Left ventricle myocardium inferior (tissue), 1 donor: ENCODE measurements at places on chromosomes 6 and 20.

DNA sequence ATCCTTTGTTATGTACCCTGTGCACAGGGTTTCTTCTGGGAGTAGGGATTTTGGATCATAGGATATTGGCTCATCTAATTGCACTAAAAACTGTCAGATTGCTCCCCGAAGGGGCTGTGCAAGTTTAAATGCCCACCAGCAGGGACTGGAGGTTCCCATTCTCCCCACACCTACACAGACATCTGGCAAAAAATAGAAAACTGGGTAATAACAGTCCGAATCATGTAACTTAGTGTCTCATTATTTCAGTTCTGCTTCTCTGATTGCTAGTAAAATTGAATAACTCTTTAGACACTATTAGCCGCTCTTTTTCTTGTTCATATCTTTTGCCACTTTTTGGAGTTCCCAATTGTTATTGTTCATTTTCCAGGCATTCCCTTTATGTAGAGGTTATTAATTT lies 5.3 kb downstream of the PSMF1 start:
- DNase-seq = no peak

- no peak for DNase-seq
Observed at GRCh38 chr6:170405311-170405975, 98.9 kb downstream of the FAM120B start.

- DNase-seq = no peak
Observed at GRCh38 chr20:24701668-24702067, 232.2 kb downstream of the SYNDIG1 start.

GRCh38 chr20:59729506-59729905 lies 125.2 kb downstream of the PHACTR3 start:
- no peak for DNase-seq

- no peak for DNase-seq
Observed at GRCh38 chr6:5507131-5507681, 245.9 kb downstream of the FARS2 start.

DNA sequence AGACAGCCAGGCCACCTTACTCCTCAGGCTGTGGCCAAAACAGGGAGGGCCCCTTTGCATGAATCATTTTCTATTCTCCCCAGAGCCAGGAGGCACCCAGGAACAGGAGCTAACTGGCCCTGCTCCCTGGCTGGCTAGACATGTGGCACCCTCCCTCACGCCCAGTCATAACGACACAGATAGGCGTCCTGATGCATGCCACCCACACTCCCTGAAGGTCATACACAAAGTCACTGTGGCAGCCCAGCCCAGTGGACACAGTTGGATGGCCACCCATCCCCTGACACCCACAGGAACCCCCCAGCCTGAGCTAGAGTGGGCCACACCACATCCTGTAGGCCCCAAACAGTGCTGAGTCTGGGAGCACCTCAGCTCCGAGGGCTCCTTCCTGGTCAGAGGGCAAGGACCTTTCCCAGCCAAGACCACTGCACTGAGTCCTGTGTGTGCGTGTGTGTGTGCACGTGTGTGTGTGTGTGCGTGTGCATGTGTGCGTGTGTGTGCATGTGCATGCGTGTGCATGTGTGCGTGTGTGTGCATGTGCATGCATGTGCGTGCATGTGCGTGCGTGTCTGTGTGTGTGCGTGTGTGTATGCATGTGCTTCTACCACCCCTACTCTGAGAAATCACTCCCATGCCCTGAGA lies 21.6 kb downstream of the TFEB start:
- no peak for DNase-seq

GRCh38 chr6:144519426-144519825 lies 234.3 kb downstream of the UTRN start:
- no peak for DNase-seq

GRCh38 chr20:5481872-5482271 lies 165.1 kb upstream of the PROKR2 start:
- no peak for DNase-seq

- DNase-seq = no peak
Observed at GRCh38 chr6:137893726-137894125, 26.7 kb downstream of the TNFAIP3 start.

- DNase-seq = no peak
Observed at GRCh38 chr20:25007491-25008305, 15.1 kb upstream of the APMAP start.

DNA sequence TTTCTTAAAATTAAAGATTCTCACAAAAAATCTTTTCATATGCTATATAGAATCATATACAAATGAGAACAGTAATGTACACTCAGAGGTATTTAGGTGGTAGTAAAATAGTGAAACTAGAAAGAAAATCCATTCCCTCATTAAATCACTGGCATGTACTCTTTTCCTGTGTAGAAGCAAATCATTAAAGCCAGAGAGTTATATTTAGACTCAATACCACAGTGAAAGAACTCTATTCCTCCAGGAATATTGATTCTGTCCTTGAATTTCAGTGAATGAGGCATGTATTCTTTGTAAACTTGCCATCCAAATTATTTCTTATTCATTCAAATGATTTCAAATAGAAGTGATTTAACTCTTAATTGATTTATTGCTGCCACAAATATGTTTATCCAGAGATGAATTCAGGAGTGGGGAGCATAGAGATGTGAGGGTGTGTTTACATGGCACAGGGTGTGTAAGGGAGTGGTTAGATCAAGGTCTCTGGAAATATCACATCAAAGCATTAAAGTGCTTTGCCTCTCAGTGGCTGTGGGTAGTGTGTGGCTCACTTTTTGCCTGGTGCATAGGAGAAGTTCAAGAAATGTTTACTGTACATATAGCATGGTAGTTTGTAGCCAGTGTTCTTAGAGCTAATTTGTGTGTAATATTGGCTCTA lies 141.2 kb downstream of the FAM83B start:
- no peak for DNase-seq

- DNase-seq = no peak
Observed at GRCh38 chr6:148507774-148508173, 165.1 kb downstream of the SASH1 start.

- DNase-seq = peak; percentile 89
Observed at GRCh38 chr20:39849664-39850063, 839.4 kb downstream of the MAFB start.

DNA sequence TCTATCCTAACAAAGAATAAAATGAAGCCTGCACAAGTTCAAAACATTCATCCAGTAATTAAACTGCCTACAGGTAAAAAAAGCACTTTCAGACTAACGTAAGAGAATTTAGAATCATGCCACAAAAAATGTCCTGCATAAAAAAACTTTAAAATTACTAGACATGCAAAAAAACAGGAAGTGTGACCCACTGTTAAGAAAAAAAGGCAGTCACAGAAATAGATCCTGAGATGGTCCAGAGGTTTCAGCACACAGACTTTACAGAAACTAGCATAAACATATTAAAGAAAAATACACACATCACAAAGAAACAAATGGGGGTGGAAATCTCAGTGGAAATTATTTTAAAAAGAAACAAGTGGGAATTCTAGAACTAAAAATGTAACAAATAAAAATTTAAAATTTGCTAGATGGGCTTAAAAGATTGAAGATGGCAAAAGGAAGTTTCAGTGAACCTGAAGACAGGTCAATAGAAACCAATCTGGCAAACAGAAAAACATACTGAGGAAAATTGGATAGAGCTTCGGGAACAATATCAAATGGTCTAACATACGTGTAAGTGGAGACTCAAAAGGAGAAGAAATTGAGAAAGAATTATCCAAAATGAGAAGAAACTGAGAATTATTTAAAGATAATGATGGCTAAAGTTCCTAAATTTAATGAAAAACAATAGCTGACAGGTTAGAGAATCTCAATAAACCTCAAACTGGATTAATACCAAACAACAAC lies 3.4 kb upstream of the ZNF133 start:
- no peak for DNase-seq

GRCh38 chr6:21371676-21372171 lies 221.8 kb upstream of the SOX4 start:
- no peak for DNase-seq

DNA sequence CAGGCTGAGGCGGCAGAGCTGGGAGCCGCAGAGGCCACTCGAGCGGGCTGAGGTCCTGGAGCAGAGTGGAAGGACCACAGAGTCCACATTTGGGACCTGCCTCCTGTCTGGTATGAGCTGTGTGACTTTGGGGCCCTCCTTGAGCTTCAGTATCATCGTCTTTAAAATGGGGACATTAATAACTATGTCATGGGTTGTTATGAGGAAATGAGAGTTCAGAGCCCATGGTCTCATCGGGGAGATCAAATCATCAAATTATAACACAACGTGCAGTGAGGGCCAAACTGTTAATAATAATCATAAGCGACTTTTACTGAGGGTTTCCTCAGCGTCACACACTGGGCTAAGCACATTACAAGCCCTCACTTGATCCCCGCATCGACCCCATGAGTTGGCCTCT lies 49.9 kb upstream of the CCDC167 start:
- DNase-seq = no peak

DNA sequence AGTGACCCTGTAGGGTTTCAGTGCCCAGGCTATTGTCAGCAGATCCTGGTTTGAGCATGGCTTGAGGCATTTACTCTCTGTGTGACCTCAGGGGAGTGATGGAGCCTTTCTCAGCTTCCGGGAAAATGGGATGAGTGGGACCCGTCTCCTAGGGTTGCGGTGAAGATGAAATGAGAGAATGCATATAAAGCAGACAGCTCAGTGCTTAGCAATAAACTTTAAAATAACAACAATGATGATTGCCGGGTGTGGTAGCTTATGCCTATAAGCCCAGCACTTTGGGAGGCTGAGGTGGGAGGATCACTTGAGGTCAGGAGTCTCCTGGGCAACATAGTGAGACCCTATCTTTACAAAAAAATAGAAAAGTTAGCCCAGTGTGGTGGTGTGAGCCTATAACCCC lies 106.0 kb upstream of the MTHFD1L start:
- DNase-seq = no peak

DNA sequence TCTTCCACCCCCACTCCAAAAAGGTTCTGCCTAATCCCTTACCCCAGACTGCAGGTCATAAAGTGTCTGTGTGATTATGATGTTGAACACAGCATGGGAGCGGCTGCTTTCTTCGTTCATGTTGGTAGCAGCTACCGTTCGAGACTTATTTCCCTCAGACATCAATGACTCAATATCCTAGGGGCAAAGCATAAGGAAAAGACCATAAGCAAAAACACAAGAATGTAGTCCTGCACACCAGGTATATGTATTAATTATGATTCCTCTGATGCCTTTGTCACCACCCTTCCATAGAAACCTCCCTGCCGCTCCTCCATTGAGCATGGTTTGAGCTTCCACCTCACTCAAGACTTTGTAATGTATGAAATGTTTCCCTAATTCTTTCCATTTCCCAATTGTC lies 137.2 kb downstream of the KIF13A start:
- no peak for DNase-seq

GRCh38 chr6:72776456-72776855 lies 154.6 kb downstream of the KCNQ5 start:
- no peak for DNase-seq

DNA sequence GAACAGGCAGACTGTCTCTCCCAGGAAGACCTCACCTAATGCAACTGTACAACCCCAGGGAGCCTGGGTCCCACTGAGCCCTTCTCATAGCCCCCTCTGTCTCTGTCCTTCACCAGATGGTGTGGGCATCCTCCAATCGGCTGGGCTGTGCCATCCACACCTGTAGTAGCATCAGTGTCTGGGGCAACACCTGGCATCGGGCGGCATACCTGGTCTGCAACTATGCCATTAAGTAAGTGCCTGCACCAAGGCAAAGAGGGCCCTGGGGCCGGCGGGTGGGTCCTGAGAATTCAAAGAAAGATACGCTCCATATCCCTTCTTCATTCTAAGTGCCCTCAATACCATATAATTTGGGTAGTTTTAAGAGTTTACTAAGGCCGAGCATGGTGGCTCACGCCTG lies 8.3 kb downstream of the R3HDML start:
- DNase-seq = no peak

DNA sequence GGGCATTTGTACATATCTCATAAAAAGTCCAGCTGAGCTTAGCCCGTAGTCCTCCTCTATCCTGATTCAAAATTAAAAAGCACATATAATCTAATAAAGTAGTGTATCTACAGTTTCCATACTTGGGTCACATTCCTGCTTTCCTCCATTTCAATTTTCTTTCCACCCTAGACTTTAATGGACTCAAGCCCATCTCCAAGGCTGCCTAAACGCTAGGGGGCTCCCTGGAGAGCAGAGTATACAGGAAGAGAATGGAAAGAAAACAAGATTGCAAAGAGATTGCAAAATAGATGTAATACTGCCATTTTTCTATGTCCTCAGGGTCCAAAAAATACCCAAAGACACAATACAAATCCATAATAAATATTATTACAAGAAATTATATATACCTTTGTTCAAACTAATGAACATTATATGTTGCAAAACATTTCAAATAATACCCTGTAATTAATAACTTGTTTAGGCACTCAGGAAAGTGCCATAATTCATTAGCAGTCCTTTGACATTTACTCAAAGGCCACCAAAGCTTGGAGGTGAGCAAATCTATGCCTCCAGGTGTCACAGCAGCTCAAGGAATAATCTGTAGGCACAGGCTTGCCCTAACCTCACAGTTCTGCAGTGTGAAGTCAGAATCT lies 2.4 kb upstream of the MCM3 start:
- DNase-seq = peak; percentile 48

- no peak for DNase-seq
Observed at GRCh38 chr6:40521496-40521895, 65.7 kb downstream of the LRFN2 start.

DNA sequence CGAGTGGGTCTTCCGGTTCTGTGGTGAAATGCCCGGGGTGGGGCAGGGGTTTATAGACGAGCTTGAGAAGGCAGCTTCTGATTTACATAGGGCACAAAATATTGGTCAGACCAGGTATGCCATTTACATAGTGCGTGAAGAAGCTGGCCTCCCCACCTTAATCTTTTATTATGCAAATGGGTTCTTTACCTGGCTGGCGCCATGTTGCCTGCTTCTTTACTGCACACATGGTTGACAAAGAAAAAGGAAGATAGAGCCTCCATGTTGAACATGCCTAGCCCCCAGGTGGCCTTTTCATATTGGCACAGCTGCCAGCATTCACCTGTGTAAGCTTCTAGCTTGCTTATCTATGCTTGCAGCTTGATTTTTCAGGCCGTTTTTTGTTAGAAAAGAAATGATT lies 276.2 kb downstream of the PHACTR1 start:
- DNase-seq = no peak

DNA sequence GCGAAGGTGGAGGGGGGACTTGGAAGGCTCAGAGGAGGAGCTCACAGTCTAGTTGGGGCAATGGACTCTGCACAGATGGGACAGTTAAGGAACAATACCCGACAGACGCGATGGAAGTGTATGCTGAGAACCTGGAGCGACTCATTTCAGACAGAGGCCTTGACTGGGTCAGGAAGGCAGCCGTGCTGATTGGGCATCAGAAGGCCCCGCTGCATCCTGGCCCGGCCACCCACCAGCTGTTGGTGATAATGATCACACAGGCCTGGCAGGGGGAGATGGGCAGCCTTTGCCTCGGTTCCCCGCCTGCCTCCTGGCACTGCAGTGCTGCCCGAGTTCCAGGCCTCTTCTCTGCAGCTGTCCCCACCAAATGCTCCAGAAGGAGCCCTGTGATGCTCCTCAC lies 62.4 kb downstream of the MDGA1 start:
- DNase-seq = no peak

GRCh38 chr20:57649617-57650015 lies 29.4 kb upstream of the ZBP1 start:
- DNase-seq = no peak

- DNase-seq = peak; percentile 69
Observed at GRCh38 chr20:63884506-63885263, 10.2 kb upstream of the DNAJC5 start.

- DNase-seq = no peak
Observed at GRCh38 chr6:8478418-8478817, 43.1 kb upstream of the SLC35B3 start.

GRCh38 chr6:130009146-130009545 lies 9.2 kb upstream of the L3MBTL3 start:
- DNase-seq = no peak

- no peak for DNase-seq
Observed at GRCh38 chr20:41411391-41411847, 44.8 kb upstream of the EMILIN3 start.

- no peak for DNase-seq
Observed at GRCh38 chr6:39063526-39063925, 14.9 kb downstream of the GLP1R start.
